NCI-H2107 (cell line): ENCODE measurements at places on chromosomes 5 and 9.

DNA sequence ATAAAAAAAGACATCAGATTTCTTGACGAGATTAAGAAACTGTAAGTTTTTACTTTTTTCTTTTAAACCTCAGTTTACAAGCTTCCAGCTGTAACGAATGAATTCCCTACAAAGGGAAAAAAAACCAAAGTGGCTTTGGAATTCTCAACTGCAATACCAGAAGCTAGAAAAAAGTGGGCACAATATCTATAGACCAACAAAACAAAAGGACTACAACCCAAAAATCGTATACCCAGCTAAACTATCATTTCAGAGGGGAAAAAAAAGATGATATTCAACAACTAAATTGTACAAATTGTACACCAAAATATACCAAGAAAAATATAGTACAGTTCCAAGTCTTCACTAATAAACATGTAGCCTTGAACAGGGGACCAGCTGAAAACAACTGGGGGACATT, 26.8 kb upstream of the ELOVL7 start:
- no peak for DNase-seq

DNA sequence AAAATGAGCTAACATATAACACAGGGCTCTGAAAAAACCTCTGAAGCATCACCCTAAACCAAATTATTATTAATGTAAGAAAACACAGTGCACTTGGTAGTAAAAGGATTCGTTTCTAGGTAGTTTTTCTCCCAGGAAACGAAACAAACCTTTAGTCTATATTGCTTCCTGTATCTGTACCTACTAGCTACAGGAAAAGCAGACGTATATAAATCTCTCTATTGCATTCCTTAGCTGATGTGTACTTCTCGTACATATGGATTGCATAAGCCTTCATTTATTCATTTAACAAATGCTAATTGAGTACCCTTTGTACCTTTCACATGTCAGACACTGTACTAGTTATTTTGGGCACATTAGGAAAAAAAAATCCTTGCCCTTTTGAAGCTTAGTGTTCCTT, 85.0 kb upstream of the RASA1 start:
- no peak for DNase-seq

GRCh38 chr5:158874343-158874742, 225.4 kb downstream of the EBF1 start:
- DNase-seq: no peak

DNA sequence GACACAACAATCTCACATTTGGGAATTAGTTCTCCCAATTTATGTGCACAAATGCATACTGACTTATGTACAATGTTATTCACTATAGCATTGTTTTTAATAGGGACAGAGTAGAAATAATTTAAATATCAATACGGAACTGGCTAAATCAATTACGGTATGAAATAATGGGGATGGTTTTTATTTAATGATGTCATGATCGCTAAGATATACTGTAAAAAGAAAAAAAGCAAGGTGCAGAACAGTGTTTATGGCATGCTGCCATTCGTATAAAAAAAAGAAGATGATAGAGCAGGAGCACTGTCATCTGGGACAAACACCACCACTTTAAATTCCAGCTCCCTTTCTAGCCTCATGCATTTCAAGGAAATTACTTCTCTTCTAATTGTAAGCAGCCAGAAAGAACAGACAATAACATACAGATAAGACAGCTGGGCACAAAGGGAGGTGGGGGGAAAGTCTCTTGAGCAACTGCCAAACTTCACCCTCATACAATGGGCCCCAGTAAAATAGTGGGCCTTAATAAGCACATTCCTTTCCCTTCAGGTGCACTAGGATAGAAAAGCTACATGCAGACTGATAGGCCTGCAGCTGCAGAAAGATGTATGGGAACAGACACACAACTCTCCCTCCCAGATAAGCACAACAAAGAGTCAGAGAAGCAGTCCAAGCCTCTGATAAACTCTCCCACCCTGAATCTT, 8.4 kb downstream of the SREK1IP1 start:
- no peak for DNase-seq

DNA sequence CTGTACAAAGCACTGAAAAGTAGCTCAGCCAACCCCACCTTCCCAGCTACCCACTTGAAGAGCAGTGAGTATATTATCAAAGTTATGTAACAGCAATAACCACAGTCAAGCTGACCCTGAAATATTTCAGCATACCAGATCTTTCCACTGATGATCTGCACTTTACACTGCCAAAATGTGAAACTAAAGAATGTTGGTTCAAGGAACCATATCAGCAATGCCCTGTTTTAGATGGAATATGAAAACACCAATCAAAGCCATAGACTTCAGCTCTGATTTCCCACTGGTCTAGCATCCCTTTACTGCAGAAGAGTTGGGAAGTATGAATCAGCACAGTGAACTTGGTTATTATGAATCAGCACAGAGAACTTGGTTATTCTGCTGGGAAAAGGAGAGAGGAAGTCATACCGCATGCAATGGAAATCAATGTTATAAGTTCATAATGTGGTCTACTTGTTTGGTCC, 20.0 kb downstream of the CEMIP2 start:
- DNase-seq: no peak

DNA sequence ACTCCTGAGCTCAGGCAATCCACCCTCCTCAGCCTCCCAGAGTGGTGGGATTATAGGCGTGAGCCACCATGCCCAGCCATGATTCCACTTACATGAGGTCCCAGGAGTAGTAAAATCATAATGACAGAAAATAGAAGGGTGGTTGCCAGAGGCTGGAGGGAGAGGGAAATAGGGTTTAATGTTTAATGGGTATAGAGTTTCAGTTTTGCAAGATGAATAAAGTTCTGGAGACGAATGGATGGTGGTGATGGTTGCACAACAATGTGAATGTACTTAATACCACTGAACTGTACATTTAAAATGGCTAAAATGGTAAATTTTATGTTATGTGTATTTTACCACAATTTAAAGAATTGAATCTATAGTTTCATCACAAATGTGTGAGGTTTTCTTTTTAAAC, 146.5 kb upstream of the ABCA1 start:
- no peak for DNase-seq

- no peak for DNase-seq
Observed at GRCh38 chr9:91222457-91222856, 139.3 kb downstream of the AUH start.

DNA sequence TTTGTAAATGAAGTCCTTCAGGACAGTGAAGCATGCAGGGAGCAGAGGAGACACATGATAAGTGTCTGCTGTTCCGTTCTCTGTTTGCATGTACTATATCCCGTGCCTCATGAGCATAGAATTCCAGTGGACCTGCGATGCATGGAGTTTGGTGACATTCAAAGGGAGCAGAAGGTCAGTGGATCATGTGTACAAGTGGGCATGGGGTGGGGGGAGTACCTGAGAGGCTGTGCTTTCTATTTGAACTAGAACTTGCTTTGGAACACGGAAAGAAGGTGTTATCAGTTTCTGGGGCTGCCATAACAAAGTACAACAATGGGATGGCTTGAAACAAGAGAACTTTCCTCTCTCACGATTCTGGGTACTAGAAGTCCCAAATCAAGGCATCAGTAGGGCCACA, 5.1 kb upstream of the CCNJL start:
- no peak for DNase-seq

GRCh38 chr5:14728459-14728938, 64.0 kb downstream of the OTULIN start:
- DNase-seq: no peak
